ENCODE measurements at places on chromosomes 2 and 18.
A peak's percentile ranks its signal among the peaks of the same experiment; 100 is the strongest.

DNA sequence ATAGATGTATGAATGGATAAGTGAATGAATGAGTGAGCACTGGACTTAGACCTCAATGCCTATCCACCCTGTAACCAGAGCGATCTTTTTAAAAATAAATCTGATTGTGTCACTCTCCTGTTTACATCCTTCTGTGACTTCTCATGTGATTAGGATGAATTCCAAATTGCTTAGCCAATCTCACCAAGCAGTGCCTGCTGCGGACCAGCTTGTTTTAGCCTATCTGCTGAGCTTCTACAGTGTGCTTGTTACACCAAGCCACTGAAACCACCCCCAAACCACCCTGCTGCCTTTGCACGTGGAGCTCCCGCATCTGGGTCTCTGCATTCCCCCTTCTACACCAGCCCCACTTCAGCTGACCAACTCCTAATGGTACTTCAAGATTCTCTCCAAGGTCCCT, 265.4 kb downstream of the EN1 start:
- no peak for DNase-seq

DNA sequence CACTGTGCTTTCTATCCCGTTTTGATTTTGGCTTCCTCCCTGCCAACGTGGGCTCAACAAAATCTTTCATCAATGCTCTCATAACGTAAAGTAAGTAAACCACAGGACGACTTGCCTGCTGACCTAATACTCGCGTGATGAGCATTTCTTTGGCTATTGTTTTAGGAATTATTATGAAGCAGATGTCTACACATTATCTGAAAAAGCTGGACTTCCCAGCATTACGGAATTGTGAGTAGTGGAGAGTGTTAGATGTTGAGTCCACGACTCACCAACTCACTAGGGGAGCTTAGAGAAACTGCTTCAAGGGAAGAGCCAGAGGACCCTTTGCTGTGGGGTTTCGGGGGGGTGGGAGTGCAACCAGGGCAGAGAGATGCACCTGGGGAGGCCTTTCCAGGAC, 21.9 kb downstream of the HJURP start:
- DNase-seq: no peak

- no peak for DNase-seq
Measured at GRCh38 chr18:26454192-26454591, 94.2 kb downstream of the KCTD1 start.

- DNase-seq: no peak
Measured at GRCh38 chr18:58386780-58387179, 242.1 kb downstream of the ALPK2 start.

DNA sequence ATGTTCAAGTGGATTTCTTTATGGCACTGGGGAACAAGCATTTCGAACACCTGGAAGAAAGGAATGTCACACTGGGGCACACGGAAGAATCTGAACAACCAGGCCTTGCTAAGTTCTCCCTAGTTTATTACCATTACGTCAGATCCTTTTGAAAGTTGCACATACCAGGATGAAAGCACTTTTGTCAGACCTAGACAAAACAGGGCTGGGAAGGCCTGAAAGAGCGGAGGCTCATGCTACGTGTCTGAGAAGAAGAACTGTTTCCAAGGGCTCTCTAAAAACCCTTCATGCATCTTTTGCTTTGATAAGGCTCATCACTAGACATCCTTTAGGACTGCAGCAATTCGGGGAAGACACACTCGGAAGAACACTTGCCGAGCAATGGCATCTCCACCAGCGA, 15.4 kb upstream of the SLC25A52 start:
- no peak for DNase-seq

GRCh38 chr2:230660294-230661060, 52.2 kb upstream of the CAB39 start:
- no peak for DNase-seq

DNA sequence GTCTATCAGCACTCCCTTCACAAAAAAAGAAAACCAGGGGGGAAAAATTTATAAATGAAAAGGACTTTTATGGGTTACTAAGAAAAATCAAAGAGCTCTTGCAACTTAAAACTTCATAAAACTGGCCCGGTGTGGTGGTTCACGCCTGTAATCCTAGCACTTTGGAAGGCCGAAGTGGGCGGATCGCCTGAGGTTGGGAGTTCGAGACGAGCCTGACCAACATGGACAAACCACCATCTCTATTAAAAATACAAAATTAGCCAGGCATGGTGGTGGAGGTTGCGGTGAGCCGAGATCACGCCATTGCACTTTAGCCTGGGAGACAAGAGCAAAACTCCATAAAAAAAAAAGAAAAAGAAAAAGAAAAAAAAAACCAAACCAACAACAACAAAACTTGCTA, 1.7 kb downstream of the DIPK1C start:
- DNase-seq: no peak

DNA sequence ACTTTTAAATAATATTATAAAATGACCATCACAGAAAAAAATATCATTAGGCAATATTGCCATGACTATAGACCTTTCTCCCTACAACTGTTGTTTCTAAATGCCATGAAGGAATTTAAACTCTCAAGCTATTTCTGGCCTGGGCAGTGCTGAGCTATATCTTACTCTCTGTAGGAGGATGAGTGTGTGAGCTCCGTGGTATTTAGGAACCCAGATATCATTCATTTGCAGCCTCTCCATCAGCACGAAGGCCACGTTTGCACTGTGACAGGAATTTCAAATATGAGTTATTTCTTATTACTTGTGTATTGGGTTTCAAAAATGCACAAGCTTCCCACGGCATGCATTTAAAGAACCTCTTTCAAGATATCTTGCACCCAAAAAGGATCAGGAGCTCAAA, 35.0 kb upstream of the SOX11 start:
- DNase-seq: no peak

- DNase-seq: no peak
Measured at GRCh38 chr2:174211954-174212353, 36.4 kb downstream of the OLA1 start.

DNA sequence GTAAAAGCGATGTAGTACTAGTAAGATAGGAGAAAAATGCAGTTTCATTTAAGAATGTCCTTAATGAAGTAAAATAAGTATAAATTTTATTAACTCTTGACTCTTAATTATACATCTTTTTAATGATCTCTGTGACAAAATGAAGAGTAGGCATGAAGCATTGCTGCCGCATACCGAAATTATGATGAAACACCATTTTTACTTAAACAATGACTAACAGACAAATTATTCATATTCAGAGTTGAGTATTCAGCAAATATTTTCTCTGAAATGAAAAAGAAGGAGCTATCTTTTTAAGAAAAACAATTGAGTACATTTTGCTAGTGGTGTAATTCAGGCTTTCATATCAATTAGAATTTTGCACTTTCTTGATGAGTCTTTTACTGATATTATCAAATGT, 150.6 kb upstream of the DOCK10 start:
- no peak for DNase-seq

DNA sequence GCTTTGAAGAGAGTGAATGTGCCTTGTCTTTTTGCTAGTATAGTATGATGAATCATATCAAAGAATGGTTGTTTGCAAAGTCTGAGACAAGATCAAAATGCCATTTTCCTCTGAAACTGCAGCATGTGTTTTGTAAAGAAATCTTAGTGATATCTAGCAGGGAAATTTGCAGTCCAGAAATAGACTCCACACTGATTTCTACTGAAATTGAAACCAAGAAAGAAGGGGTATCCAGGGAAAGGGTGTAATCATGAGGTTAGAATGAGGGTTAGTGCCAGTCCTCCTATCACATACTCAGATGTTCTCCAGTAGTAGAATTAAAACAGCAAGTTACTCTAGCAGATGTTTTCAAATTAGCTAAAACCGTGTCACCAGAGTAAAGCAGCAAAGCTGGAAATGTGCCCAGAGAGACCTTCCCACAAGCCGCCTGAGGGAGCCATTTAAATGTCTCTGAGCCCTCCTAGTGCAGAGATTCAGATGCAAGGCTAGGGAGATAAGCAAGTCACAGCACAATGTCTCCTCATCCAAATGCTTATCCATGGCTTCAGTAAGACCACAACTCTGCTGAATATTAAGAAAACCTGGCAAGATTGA, 4.9 kb downstream of the DLGAP1 start:
- no peak for DNase-seq

- peak; percentile 19 for DNase-seq
Measured at GRCh38 chr18:63410792-63411191, 11.5 kb downstream of the VPS4B start.

DNA sequence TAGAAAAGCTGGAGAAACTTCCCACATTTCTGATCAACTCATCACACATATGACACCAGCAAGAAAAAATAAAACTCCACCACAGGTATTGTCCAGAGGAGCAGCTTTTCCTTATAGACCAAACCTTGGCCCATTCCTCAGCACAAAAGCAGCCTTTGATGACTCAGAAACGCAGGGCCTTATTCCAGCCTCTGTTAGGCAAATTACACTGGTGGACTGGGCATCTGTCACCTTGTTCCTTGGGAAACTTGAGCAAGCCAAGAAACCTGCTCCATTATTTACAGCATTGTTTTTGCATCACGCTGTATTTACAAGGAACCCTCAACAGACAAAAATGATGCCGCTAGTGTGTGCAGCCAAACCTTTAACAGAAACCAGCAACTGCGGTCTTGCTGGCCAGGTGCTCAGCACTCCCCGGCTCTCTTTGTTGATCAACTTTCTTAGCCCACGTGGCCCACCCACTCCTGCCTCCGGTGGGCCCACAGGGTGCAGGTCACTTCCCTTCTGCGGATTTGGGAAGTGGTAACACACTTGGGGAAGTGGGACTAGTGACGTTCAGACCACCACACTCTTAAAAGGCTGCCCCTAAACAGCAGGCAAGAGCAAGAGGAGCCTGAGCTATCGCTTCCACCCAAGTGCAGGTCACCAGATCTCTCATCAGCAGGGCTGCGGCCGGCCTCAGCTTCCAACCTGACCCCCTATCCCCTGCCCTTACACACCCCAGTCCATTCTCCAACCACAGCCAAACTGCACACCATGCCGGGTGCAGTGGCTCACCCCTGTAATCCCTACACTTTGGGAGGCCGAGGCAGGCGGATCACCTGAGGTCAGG, 1.5 kb downstream of the AP1S3 start:
- DNase-seq: peak; percentile 39

DNA sequence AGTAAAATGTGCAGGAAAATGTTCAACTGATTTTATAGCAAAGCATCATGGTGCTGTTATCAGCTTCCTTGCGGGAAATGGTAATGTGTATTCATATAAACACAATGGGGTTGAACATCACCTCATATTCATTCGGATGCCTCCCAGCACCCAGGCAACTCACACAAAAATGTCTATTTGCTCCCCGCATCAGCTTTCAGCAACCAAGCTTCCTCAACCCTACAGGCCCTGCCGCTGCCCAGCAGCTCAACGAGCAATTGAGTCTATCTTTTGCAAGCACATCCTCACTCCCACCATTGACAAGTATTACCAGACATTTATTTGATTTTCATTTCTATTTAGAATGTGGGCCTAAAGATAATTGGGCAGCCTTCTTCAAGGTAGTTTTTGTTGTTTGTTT, 2161.4 kb upstream of the PIK3C3 start:
- no peak for DNase-seq

- no peak for DNase-seq
Measured at GRCh38 chr2:88724643-88725332, 33.3 kb downstream of the RPIA start.

DNA sequence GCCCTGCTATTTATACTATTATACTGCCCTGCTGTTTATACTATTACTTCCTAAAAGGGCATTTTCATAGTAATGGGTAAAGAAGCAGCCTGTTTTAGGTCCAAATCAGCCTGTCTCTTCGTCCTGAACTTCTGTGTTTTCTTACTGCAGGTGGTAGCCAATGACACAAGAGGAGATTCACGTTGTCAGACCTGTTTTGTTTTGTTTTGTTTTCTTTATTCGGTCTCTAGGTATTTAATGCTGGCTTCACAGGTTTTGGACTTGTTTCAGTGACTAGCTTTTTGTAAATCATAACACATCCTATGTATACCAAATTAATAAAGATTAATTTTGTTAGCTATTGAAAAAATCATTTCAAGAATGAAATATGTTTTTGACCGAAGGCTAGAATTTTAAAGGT, 116.4 kb downstream of the MAP3K20 start:
- DNase-seq: no peak

Measured in H54 (cell line).